ENCODE measurements at places on chromosomes 12 and 14.

DNA sequence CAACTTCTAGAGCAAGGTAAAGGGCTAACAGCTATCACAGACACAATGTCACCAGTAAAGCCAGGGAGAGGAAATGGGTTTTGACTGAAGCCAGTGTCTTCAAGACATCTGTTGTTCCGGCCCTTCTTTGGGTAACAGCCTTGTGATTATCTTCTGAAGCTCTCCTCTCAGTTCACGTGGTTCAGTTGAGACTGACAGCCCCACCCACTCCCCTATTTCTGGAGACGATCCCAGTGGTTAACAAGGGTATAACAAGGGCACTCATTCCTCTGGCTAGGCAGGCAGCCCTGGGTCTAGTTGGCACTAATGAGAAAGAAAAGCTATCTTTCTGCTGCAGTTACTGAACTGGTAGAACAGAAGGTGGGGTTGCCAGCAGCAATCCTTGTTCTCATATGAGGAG lies 6.9 kb downstream of the GNPTAB start:
- DNase-seq: peak; percentile 71

- DNase-seq: no peak
These were observed 4.8 kb downstream of the RNU4-2 start for GRCh38 chr12:120286768-120287490.

DNA sequence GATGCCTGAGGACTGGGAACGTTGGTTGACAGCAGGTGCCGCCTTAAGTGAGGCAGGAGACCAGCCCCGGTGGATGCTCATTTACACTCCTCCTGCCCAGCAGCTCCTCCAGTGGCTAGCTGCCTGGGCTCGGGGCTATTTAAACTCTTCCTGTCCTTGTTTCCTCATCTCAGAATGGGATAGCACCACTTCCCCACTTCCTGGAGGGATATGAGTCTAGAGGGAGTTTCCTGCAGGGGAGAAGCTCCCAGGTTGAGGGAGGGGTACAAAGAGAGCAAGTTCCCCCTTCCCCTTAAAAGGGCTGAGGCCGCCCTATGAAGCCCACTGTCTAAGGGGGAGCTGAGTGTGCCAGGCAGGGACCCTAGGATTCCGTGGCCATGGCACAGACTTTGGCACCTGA lies 311.2 kb downstream of the AACS start:
- DNase-seq: no peak

DNA sequence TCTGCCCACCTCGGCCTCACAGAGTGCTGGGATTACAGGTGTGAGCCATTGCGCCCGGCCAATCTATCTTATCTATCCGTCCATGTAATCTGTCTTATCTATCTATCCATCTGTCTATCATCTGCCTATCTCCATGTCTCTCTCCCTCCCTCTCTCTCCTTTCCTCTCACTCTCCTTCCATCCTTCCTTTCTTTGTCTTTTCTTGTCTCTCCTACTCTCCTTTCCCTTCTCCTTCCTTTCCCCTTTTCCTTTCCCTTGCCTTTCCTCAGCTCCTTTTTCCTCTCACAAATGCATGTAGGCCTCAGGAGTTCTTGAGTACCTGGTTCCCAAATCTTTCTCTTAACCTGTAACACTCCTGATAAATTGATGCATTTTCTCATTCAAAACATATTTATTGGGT lies 89.3 kb upstream of the WSCD2 start:
- DNase-seq: no peak

DNA sequence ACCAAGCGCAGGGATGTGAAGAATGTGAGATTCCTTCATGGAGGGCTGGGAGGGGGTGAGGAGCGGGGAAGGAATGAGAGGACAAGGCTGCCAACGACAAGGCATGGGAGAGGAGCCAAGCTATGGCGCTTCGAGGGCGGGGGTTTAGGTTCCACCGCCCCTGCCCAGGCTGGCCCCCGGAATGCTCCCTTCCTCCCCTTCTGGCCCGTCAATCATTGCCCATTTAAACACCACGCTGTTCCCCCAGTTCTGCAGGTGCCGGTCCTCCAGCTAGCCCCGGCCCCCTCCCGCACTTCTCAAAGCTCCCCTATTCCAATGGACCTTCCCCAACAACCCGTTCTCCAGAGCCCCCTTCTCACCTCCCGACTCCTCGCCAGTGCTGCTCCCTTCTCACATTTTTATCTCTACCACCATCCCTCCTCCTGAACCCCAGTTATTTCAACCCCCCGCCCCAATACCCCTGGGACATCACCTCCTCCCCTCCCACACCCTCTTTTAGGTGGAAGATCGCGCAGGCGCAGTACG lies 428 bp downstream of the RNF41 start:
- DNase-seq: peak; percentile 72

GRCh38 chr14:56367416-56367815 lies 212.2 kb upstream of the TMEM260 start:
- DNase-seq: no peak

DNA sequence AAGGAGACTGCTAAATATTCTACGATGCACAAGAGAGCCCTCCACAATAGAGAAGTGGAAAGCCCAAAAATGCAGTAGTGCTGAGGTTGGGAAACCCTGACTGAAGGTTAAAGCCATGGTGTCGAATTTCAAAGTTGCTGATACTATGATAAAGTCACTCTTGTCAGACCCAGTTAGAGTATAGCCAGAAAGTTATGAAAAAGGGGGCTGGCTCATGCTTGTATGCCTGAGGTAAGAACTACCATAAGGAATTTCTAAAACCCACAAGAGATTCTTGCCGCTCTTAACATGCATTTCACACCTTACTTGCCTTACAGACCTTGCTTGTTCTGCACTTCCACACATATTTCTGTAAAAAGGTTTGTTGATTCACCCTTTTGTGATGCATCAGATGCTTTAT lies 184.6 kb downstream of the SLC6A15 start:
- no peak for DNase-seq

GRCh38 chr12:69821456-69822159 lies 3.4 kb upstream of the MYRFL start:
- DNase-seq: no peak

DNA sequence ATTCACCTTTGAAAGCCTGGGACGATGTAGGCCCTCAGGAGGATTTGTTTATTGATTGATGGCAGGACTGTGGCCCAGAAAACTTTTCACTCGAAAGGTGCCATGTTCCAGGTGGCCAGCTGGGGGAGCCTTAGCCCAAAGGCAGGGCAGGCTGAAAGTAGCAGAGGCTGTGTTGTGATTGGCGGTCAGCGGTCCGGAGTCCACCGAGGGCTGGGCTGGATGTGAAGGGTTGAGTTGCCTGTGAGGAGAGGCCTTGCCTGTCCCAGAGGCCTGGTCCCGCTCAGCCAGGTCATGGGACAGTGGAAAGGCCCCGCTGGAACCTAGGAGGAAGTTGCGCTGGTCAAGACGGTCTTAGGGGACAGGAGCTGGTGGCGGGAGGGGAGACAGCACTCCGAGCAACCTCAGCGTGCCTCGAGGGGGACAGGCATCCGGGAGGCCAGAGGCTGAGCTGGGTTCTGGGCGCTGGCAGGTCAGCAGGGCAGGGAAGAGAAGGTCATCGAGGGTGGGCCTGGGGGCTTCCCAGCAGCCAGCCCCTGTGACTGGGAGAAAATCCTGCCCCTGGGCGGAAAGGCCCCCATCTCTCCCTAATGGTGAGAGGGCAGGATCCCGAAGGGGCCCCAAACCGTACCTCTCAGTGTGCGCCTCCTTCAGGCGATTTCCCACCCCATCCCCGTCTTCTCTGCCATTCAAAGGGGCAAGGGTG lies 26.3 kb downstream of the CMA1 start:
- DNase-seq: peak; percentile 77

- no peak for DNase-seq
These were observed 108.0 kb downstream of the LIN7A start for GRCh38 chr12:80829767-80830166.

- no peak for DNase-seq
These were observed 90.4 kb downstream of the IRF2BPL start for GRCh38 chr14:76938092-76938500.

DNA sequence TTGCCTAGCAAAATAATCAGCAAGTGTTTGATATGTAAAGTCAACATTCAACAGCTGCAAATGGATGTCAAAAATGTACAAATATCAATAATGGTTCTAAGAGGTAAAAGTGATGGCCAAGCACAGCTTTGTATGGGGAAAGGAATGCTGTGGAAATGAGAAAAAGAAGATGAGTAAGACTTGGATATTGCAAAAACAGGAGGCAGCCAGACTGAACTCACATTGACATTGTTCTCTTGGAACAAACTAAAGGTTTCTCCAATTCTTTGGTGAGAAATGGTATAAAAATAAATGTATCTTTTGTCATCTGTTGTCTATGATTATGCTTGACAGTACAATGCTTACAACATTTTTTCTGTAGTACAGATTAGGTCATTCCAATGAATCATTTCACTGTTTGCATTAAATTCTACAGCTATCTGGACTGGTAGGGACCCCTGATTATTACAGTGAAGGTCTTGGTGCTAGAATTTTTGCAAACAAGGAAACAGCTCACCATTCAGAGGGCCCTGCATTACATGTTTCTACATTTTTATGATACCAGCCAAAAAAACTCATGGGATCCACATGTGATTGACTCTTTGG lies 465.7 kb downstream of the NOVA1 start:
- no peak for DNase-seq

- DNase-seq: no peak
These were observed 905.4 kb downstream of the SLC16A7 start for GRCh38 chr12:60501124-60501729.

- no peak for DNase-seq
These were observed 95.3 kb downstream of the STXBP6 start for GRCh38 chr14:24954700-24955037.

DNA sequence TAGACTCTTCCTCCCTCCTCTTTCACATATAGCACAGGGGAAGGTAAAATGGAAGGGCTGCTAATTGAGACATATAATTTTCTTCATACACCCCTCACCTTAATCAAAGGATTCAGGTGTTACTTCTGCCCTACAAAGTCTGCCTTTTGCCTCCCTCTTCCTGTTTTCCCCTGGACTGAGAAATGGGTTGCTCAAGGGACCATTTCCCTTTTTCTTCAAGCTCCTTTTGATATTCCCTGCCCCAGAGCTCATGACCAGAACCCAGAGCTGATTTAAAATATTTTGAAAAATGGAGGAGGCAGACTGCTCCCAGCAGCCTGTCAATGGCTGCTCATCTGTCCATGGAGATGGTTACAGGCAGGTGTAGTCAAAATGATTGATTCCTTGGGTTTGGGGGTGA lies 6.3 kb upstream of the PIP4K2C start:
- no peak for DNase-seq

GRCh38 chr12:125773033-125773640 lies 707.9 kb downstream of the AACS start:
- peak; percentile 52 for DNase-seq

- no peak for DNase-seq
These were observed 15.1 kb downstream of the BMAL2 start for GRCh38 chr12:27347779-27348178.

- DNase-seq: no peak
These were observed 90.5 kb downstream of the SLC2A13 start for GRCh38 chr12:40015345-40015744.

GRCh38 chr12:5441497-5442236 lies 9.8 kb downstream of the NTF3 start:
- no peak for DNase-seq

DNA sequence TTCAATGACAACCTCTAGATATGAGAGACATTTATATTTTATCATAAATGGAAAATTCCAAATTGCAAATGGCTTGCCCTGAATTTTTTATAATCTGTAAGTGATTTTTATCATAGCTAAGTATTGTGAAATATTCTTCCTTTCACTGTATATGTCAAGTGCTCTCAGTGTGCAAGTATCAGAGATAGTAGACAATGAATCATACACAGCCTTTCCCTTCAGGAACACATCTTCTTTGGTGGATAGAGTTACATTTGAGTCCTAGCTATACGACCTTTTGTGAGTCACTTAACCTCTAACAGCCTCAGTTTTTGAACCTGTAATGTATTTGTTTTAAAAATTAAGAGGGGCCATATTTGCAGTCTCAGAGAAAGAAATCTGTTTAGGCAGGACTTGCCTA lies 350.7 kb upstream of the SEL1L start:
- no peak for DNase-seq

DNA sequence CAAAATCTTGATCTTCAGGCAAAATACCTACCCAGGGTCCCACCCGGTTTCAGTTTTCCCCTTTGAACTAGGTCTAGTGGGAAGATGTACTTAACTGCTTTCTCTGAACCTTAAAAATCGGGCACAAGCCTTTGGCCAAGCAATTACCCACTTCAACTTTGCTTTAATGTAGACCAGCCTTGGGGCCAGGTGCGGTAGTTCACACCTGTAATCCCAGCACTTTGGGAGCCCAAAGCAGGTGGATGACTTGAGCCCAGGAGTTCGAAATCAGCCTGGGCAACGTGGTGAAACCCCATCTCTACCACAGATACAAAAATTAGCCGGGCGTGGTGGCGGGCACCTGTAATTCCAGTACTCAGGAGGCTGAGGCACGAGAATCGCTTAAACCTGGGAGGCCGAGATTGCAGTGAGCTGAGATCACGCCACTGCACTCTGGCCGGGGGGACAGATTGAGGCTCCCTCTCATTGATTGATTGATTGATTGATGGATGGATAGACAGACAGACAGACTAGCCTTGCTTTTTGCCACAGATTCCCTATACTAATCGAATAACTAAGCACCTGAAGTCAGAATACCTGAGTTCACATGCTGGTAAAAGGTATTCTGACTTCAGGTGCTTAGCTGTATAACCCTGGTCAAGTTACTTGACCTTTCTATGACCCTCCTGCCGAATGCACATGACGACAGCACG lies 1.9 kb downstream of the CLIP1 start:
- no peak for DNase-seq

- DNase-seq: no peak
These were observed 1334.1 kb downstream of the FSCB start for GRCh38 chr14:43172899-43173548.

DNA sequence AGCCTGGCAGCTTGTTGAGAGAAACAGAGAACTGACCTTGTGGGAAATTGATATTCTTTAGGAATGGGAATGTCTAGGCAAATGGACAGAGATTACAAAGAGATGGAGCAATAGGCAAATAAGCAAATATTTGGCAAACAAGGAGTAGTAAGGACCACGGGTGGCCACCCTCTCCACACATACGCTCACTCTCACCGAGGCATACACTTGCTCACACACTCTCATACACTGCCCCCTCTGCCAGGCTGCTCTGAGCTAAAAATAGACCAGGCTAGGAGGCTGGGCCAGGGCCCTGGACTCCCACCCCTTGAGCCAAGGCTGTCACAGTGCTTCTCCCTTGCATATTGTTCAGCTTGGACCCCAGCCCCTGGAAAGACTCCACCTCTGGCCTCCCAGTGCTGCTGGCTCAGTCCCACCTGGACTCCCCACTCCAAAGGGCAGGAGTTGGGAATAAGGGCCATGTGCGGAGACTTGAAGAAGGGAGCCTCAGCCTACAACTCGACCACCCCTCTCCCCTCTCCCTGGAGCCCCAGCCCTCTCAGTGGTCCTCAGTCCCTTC lies 1.1 kb downstream of the PPP1R1A start:
- DNase-seq: no peak

- DNase-seq: peak; percentile 4
These were observed 172.3 kb downstream of the DUSP6 start for GRCh38 chr12:89179983-89180382.

DNA sequence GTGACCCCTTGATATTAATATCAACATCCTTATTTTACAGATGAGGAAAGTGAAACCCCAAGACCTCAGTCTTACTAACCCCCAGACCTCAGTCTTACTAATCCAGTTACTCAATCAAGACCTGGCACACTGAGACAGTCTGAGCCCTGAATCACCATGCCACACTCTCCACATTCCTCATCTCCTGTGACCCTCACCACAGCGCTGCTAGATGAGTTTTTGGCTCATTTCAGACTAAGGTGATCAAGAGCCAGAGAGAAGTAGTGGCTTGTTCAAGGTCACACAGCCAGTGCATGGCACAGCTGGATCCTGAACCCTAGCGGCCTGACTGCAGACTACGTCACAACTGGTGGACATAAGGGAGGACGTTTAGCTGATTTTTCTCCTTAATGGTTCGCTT lies 579.2 kb downstream of the BCL11B start:
- no peak for DNase-seq

Data from SK-N-SH (cell line).